T-helper 22 cell (primary cell): ENCODE measurements at places on chromosomes 2 and 18.

DNA sequence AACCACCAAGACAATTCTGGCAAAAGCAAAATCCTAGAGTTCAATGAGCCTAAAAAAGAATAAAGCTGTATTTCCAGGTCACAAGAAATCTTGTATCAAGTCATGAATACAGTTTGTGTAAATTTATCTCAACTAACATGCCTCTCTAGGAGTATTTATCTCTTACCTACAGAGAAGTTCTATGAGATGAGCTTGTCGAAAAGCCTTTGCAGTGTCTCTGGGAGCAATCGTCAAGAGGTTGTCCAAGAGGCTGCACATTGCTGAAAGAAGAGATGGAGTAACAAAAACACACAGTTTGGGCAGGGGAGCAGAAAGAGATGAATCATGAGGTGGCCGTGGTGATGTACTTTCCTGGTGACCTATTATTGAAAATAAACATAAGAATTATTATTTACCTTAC, 112.0 kb upstream of the CD226 start:
- no peak for DNase-seq

DNA sequence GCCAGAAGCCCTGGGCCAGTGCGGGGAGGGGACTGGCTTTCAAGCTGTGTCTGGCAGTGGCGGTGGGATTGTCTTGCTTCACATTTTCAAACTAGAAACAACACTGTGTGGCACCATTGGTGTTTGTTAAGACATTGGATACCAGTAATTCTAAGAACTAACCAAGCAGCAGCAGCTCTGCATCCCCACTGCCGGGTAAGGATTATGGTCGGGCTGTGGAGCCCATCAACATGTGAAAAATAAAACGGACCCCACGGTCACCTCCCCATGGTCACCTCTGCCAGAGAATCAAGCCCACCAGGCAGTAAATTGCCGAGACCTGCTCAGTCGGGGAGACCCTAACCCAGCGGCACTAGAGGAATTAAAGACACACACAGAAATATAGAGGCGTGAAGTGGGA, 65.3 kb downstream of the C18orf63 start:
- DNase-seq: no peak

- DNase-seq: no peak
Measured at GRCh38 chr2:172972005-172972619, 103.5 kb upstream of the MAP3K20 start.

GRCh38 chr2:172082105-172082943, 3.0 kb upstream of the DLX1 start:
- DNase-seq: no peak

DNA sequence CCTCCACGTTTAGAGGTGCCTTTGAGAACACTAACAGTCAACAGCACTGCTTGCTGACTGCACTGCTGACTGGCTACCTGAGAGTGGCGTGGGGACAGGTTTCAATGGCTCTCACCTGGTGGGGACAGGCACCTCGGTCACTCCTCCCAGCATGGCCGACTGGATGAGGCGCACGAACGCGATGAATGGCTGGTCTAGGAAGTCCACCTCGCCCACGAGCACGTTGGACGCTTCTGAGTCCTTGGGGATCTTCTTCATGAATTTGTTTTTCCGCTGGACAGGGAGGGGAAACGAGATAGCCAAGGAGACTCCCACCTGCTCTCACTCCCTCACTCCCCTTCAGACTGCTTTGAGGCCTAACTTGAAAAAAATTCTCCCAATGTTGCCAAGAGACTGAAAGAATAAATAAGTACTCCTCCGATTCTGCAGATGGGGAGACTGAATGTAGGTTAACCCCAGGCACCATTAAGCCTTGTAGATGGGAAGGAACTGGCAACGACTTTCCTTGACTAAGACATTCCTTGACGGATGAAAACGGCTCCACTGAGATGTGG, 57.3 kb downstream of the MTHFD2 start:
- DNase-seq: no peak

- no peak for DNase-seq
Measured at GRCh38 chr2:46015671-46016070, 281.5 kb upstream of the EPAS1 start.

DNA sequence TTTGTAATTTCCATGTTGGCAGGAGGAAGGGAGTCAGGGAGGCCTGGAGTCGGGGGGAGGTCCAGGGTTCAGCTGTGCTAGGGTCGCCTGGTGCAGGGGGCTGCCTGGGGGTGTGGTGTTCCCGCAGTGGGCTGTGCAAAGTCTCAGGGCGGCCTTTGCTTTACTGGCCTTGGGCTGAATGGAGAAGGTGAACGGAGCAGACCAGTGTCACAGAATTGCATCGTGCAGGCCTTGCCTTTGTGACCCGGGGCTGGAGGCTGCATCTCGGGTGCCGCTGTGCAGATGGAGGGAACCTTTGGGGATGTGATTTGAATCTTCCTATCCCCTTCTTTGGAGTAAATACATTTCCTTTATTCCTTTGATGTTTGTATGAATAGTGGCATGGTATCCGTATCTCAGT, 8.8 kb downstream of the SNTG2 start:
- no peak for DNase-seq

DNA sequence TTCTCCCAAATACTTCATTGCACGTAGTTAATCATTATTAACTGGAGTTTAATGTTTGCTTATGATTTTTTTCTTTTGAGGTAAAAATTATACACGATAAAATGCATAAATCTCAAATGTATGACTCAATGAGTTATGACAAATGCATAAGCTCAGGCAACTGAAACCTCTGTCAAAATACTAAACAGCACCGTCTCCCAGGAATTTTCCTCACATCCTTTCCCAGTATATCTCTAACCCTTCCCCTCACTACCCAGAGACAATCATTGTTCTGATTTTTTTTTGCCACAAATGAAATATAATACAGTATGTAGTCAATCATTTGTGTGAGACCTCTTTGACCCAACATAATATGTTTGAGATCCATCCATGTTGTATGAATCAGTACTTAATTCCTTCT, 606.5 kb downstream of the CPS1 start:
- DNase-seq: no peak

- no peak for DNase-seq
Measured at GRCh38 chr2:112980537-112980936, 2.7 kb downstream of the IL36G start.

DNA sequence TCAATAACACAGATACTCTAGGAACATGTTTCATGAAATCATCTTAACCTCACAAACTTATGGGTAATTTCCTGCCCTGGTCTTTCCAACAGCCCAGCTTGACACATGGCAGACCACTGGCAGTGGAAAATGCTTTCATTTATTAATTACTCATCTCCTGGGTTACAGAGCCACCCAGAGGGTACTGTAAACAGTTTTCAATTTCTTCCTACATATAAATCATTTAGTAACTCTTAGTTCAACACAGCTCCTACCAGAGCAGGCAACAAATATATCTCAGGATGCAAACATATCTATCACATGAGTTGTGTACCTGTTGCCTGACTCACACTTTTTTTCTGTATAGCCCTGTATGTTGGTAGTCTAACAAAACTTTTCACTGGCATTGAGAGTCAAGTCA, 99.2 kb upstream of the VRK2 start:
- DNase-seq: no peak

- DNase-seq: peak; percentile 65
Measured at GRCh38 chr18:48949050-48949605, 1.6 kb downstream of the SMAD7 start.

DNA sequence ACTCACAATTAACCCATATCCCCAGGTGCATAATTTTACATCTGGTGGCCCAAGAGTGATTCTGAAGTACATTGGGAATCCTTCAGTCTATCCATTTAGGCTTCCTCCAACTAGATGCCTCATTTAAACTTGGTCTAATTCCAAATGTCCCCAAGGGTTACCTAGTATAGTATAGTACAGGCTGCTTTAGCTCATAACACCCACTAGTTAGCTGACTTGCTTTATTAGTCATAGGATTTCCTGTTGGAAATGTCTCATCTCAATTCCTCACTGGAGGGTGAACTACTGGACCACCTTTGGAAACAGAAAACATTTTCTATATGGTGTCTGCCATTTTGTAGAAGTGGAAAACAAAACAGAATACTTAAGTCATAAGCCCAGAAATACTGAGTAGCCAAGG, 202.5 kb upstream of the SESTD1 start:
- DNase-seq: no peak

- no peak for DNase-seq
Measured at GRCh38 chr2:227706859-227707258, 11.0 kb downstream of the SLC19A3 start.

DNA sequence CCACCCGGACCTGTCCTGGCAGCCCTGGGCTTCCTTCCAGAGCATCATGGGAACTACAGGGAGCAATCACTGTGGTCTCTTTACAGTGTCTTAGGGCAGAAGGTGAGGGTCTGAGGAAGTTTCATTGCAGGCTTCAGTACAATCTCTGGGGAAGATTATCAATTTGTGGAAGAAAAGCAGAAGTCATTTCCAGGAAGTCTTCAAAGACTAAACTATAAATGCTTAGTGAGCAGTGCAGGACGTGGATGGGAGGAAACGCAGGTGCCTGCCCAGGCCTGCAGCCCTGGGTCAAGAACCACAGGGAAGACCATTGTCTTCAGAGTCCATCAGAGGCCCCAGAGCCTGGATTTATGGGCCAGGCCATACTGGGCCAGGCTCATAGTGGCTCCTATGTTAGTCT, 54.3 kb downstream of the INO80C start:
- no peak for DNase-seq

DNA sequence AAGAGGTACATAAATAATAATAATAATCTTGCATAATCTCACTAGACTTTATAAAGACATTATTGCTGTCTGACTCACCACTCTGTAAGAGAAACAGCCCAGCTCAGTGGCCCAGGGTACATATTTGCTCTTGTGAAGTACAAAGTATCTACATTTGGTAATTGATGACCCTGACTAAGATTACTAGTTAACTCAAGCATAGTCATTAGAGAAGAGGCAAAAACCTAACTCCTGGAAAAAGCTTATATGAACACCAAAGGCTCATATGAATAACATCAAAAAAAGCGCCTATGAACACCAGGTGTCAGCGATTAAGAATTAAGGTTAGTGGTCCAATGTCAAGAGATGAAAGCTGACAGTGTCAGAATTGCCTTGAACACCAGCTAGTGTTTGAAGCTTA, 38.4 kb downstream of the RAD51AP2 start:
- no peak for DNase-seq
